ENCODE measurements at places on chromosomes 5 and 9. TPM values are rescaled to one million over a fixed set of nuclear protein-coding genes. Genes with fewer than 3 reads are reported as not detected.

PCDHB9 gene
- 2.5 TPM for total RNA-seq

AK6 gene
- total RNA-seq = 17.0 TPM

CNOT8 gene
- 91.8 TPM for total RNA-seq

IFNB1 gene
- not detected for total RNA-seq

LEAP2 gene
- total RNA-seq = not detected

PCDHA5 gene
- total RNA-seq = not detected

NSG2 gene
- total RNA-seq = not detected

DNA sequence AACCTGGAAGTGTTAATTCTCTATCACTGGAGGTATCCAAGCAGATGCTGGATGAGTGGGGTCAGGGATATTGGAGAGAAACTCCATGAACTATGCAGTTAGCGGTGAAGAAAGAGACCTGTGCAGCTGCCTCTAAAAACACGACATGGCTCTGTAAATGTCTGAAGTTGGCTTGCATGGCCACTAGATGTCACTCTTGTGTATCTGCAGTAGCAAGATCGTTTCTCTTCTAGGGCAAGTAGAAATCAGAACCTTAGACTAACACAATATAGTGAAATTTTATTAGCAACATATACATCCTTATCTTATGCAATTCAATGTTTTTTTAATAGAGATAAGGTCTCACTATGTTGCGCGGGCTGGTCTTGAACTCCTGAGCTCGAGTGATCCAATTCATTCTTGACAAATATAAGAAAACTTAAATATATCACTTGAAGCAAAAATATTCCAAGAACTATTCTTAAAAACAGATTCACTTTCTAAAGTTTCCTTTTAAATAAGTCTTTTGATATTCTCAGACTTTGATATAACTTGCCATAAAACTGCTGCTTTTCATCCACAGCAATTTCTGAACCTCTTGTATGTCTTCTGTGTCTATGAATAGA lies 2.9 kb downstream of the OR2S2 start:
- DNase-seq = peak; percentile 83

- no peak for DNase-seq
These were observed 15.3 kb downstream of the LHX3 start for GRCh38 chr9:136189394-136190236.

- no peak for DNase-seq
These were observed 90.1 kb upstream of the TBCA start for GRCh38 chr5:77866198-77866597.

GRCh38 chr5:135206862-135207261 lies 172.8 kb upstream of the PITX1 start:
- no peak for DNase-seq

- DNase-seq = peak; percentile 92
These were observed 202.4 kb upstream of the TBC1D2 start for GRCh38 chr9:98457726-98458370.

DNA sequence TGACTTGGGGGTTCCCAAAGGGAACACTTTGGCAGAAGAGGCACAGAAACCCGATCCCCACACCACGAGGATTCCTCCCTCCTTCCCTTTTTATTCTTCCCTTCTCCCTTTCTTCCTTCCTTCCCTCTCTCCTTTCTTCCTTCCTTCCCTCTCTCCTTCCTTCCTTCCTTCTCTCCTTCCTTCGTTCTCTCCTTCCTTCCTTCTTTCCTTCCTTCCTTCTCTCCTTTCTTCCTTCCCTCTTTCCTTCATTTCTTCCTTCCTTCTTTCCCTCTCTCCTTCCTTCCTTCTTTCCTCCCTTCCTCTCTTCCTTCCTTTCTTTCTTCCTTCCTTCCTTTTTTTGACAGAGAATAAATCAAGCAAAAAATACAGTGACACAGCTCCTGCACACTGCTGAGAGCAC lies 168.0 kb upstream of the NFIL3 start:
- no peak for DNase-seq

GRCh38 chr5:86461169-86461956 lies 156.4 kb upstream of the COX7C start:
- DNase-seq = no peak

GRCh38 chr9:8287501-8287900 lies 487.9 kb upstream of the DMAC1 start:
- no peak for DNase-seq

DNA sequence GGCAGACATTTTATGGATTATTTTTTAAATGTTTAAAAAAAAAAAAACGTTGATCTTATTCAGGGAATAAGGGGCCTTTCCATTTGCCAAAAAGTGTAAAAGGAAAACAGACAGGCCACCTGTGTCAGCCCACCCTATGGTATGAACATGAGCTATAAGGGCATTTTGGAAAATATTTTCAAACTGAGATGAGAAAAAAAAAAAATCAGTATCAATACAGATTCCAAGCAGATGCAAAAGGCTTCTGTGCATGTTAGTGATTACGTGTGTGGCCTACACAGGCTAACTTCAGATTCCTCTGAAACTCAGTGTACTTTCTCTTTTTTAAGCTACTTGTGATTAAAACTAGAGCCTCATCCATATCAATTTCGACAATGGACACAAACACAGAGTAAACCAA lies 189.9 kb downstream of the BNC2 start:
- no peak for DNase-seq

- DNase-seq = peak; percentile 5
These were observed 567.6 kb upstream of the ADAMTS16 start for GRCh38 chr5:4572311-4573100.
